Caudate nucleus (tissue), 63 donors: ENCODE measurements at places on chromosomes 16 and 17.

GRCh38 chr17:42844271-42844670 is at the start of gene AOC2:
AOC2 (plus strand) TSS chr17:42844580; CDS start chr17:42844627, 47 bp downstream.
- no peak for DNase-seq

DNA sequence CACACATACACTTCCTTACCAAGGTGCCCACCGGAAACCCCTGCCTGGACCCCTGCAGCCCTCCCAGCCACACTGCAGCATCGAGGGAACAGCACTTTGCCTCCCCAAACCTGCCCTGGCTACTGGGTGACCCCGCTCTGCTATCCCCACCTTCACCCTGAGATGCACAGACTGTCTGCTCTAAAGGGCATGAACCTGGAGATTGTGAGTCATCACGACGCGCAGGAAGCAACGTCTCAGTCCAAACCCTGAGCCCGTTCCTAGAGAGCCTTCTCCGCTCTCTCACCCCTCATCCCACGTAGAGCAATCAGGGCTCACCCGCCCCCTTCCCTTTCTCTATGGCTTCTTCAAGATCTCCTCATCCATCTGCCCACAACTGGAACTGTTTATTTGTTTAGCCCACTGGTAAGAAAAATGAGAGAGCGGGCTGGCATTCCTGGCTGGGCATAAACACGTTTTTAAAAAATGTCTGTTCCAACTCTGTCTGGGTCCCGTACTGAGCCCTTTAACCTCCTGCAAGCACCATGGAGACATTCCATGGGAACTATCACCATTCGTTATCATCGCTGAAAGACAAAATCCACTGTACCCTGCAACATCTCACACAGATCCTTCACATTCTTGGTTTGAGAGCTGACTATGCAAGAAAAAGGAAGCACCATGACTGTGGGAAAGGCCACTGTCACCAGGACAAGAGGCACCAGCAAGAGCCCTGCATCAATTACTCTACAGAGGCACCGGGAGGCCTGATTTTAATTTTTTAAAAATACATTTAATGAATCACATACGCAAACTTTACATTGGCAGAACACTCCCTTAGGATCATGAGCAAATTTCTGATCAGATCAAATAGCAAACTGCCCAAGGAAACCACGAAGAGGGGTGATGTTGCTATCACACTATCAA is 28.2 kb downstream of the ZFHX3 start:
- no peak for DNase-seq

- DNase-seq, result no peak
Measured at GRCh38 chr17:30920683-30921543, 832 bp upstream of the ADAP2 start.

- no peak for DNase-seq
Measured at GRCh38 chr17:73686126-73686525, 41.9 kb upstream of the SDK2 start.

- DNase-seq, result no peak
Measured at GRCh38 chr17:35965272-35965671, 16.0 kb downstream of the CCL16 start.

GRCh38 chr17:9644910-9645751 is at the start of gene USP43:
USP43 (plus strand) TSS chr17:9645517; CDS start chr17:9645633, 116 bp downstream.
- DNase-seq, result peak; percentile 24

DNA sequence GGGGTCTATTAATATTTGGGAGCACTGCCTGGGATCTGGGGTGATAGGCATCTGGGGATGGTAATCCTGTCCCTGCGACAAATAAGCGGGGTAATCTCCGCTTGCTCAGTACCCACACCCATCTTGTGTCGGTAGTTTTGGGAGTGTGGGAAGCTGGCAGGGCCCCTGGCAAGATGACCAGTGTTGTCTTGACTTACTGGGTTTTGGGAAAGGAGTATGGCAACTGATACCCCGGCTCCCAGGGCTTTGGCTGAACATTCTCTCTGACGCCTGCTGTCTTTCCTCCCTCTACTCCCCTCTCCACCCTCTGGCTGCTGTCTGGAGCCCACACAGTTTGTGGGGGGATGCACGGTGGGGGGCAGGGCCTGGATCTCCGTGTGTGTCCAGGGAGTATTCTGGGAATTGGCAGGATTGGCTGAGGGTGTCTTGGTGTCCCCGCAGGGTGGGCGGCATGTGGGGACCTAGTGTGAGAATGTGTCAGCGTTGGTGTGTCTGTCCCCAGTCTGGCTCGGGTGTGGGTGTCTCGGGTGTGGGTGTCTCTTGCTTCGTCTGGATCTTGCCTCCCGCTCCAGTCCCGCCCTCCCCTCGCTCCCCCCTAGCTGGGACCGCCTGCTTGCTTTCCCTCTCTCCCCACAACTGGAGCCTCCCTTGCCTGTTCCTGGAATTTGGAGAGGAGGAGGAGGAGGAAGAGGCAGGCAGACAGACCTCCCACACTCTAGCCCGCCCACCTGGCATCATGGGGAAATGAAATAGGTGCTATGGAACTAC is 12.0 kb downstream of the RARA start:
- no peak for DNase-seq

GRCh38 chr17:77695386-77695785 is 263.1 kb upstream of the TNRC6C start:
- no peak for DNase-seq

GRCh38 chr17:8382880-8383142 is 182 bp downstream of the RPL26 start:
- no peak for DNase-seq

DNA sequence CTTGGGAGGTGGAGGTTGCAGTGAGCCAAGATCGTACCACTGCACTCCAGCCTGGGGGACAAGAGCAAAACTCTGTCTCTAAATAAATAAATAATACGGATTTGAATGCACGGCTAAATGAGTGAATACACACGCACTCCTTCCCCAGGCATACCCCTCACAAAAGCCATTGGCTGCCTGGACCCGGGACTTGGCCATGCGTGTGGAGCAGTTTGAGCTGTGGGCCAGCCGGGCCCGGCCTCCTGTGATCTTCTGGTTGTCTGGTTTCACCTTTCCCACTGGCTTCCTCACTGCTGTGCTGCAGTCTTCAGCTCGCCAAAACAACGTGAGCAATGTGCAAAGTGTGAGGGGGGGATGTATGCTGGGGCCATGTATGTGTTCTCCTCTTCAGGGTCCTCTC is 1.6 kb upstream of the KDM6B start:
- no peak for DNase-seq

GRCh38 chr17:65230040-65230439 is 92.9 kb downstream of the RGS9 start:
- no peak for DNase-seq
